ENCODE measurements at places on chromosomes 1 and 21.

DNA sequence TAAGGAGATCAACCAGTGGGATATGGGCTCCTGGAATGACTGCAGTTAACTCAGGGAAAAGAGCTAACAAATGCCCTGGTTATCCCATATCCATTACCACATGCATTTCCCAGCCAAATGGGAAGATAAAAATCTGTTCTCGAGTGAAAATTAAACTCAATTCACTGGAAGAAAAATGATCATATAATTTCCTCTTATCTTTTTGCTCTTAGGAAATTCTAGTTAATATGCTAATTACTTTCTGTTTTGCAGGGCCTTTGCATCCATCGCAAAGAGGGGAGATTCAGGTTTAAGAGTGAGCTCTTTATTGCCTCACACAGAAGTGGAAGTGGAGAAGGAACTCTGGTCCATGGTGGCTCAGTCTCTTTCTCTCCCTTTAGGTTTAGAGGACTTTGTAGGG, 3.9 kb upstream of the IL24 start:
- DNase-seq = no peak

- DNase-seq = no peak
Measured at GRCh38 chr1:185480545-185480944, 163.5 kb upstream of the IVNS1ABP start.

DNA sequence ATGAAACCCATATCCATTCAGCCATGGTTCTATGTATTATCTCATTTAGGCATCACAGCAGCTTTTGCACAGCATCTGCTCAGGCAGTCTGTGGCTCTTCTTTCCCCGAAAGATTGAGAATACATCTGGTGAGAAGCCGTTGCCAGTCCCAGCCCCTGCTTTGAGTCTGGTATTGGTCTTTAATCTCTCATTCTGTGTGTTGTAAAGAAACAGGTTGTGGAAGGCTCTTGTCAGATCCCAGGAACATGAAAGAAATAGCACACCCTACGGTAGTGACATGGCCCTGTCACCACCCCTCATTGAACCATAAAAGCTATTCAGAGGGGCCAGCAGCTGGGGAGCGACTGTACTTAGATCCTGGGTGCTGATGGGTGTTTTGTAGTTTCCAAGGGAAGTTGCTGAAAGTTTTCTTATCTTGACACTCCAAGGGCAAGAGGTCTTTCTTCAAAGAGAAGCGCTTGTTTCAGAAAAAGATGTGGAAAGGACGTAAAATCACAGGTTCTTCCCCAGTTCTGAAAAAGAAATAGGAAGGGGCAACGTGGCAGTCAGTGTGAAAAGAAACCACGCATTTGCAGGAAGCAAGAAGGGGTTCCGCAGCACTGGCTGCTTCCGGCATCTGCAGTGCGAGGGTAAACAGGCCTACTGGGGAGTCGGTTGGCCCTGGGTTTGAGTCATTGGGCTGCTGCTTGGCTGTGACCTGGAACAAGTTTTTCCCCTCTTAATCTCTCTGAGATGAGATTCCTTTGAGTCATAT, 145.0 kb downstream of the DHRS3 start:
- peak; percentile 65 for DNase-seq

- DNase-seq = no peak
Measured at GRCh38 chr1:232524056-232524455, 105.9 kb downstream of the SIPA1L2 start.

- peak; percentile 50 for DNase-seq
Measured at GRCh38 chr1:183783767-183784637, 20.9 kb upstream of the RGL1 start.

DNA sequence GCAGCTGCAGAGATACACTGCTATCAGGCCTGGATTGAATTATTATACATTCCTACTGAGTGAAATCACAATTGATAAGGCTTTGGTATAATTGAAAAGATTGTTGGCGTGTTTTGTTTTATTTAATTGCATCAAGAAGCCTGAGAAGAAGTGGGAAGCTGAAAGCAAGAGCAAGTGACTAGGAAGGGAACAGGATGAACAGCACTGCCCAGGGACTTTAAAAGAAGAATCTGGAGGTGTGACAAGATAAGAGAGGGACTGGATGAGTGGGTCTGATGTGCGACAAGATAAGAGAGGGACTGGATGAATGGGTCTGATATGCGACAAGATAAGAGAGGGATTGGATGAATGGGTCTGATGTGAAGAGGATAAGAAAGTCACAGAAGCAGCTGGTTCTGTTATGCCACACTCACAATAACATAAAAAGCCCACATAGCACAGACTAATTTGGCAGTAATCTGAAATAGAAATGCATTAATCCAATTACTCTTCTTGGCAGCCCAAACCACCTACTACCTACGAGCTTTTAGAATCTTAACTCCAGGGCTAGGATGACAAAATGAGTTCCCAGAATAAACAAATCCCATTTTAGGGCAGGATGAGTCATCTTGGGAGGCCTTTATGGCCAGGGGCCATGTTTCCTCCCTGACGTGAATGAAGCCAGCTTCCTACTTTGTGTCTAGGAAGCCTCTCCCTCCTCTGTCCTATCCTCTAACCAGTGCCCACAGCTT, 129.7 kb downstream of the DUSP10 start:
- DNase-seq = peak; percentile 76

- peak; percentile 20 for DNase-seq
Measured at GRCh38 chr1:91884459-91885212, 1.3 kb downstream of the TGFBR3 start.

DNA sequence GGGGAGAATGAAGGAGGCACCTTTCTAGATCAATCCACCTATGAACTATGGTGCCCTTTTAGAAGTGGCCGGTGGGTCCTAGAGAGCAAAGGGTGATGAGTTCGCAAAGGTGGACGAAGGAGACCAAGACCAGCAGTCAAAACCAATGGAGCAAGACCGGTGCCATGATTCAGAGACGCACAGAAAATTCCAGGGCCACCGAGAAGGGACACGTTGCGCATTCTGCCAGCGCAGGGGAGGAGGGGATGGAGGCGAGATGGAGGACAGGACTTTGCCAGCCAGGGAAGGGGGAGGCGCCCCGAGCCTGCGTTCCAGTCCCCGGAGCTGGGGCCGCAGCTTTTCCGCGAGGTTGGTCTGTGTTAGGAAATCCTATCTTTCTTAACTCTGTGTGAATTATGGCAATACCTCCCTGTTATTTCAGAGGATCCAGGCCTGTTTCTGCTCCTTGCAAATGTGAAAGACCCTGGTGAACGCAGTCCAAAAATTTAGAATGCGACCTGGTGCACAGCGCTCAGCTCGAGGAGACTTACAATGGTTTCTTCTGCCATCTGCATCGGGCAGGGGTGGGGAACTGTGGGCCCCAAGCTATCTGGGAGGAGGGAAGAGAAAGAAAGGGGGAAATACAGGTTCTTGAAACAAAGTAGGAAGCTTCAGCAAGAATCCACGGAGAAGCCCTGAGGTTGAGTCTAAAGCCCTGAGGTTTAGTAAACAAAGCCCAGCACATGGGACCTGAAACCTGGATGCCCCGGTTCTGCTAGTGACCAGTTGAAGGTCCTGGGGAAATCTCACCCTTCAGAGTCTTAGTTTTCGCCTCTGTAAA, 129.4 kb downstream of the MRPS6 start:
- peak; percentile 70 for DNase-seq

GRCh38 chr1:227559926-227560325, 3.4 kb upstream of the ZNF678 start:
- no peak for DNase-seq

- DNase-seq = no peak
Measured at GRCh38 chr1:79966438-79966837, 959.9 kb upstream of the ADGRL4 start.

DNA sequence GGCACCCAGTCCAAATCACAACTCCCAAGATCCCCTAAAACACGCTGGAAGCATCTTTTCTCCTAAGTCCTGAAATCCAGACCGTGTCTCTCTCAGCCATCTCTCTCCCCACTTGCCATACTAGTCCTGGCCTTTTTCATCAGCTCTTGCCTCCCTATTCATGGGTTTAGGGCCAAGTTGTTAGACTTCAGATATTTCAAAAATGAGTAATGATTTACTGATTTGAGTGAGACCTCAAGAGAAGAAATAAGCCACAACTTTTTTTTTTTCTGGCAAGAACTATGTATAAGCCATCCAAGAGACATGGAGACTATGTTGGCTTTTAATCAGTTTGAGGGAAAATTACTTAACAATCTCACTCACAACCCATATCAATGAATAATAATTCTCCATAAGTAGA, 62.5 kb downstream of the TBX15 start:
- DNase-seq = no peak

DNA sequence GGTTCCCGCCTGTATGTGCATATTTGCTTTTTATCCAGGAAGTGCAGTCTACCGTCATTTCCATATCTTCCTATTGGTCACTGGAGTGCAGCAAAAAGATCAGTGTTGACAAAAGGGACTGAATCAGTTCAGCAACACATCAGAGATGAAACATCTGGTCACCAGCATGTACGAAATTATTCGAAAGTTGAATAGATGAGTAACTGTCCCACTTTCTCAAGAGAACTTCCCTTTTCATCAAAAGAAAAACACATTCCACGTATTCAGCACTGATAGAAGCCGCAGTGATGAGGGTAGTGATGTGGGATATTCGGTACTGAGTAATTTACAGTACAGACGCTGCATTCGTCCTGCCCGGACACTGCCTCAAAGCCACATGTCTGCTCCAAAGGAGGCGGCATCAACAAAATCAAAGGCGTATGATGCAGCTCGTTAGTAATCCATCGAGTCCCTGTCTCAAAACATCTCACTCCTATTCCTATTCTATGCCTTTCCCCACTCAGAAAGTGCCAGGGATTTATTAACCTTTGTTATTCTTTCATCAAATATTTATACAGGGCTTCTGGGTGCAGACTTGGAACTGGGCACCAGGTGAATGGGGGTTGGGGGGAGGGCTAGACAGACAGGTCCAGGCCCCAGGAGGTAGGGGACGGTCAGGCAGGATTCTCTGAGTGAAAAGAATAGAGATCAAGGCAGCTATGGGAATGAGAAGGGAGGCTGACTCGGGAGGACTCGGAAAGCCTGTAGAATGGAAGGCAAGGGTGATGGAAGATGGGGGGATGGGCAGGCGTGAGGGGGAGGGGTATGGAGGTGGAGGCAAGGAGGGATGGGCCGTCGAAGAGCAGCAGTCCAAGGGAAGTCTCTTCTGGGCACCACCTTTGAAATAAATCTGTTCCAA, 79.5 kb upstream of the SLC45A1 start:
- no peak for DNase-seq

DNA sequence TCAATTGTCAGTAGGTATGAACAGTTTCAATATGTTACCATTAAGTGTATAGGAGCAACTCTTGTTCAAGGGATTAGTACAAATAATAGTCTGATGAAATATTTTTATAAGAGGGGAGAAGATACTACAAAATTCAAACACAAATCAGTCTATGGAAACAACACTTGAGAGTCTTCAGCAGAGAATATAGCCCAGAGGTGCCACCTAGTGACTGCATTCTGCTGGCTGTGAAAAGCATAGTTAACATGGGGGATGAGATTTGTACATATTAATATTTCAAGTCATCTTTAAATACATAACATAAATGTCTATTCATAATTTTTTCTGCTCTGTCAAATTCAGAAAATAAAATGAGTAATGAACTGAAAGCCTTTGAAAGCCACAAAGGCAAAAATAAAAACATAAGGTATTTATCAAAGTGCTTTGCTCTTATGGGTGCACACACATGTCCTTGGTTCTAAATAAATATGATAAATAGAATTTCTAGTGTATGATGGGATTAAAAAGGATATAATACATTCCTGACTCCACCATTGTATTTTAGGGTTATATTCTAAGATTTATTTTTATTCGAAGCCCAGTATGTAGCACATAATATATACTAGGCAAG, 440.9 kb upstream of the ZRANB2 start:
- DNase-seq = peak; percentile 49

Data from hepatocyte (in vitro differentiated cells).